NCI-H524 (cell line): ENCODE measurements at places on chromosomes 6 and 20.

- no peak for DNase-seq
These were observed 32.7 kb downstream of the SAYSD1 start for GRCh38 chr6:39082310-39082709.

DNA sequence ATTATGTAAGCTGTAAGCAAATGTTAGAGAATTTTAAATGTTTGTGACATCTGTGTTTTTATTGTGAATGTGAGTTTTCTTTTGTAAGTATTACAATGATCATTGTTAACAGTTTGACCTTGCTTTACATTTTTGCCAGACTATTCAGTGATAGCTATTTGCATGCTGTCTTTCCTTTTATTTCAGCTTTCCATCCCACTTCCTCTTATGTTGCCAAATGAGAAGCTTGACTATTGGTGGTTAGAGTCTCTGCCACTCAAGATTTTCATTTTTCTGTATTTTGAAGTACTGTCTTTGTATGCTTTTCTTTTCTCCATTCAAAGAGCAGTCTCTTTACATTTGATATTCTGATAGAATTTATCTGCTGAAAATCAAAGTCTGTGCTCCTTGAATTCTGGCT is 104.1 kb downstream of the PRIM2 start:
- DNase-seq = no peak

DNA sequence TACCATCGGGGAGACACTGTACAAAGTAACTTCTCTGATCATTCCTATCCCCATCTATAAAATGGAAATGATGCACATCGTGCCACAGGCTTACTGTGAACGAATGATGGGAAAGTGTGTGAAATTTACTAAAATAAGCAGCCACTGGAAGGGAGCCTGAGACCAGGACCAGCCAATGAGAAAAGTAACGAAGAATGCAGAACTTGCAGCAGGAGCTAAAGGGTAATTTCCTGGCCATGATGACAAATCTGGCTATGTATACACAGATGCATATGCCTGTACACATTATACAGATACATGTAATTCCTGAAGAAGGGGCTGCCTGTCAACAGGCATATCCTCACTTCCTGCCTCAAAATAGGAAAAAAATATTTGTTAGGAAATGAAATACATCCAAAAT is 47.4 kb downstream of the GMDS start:
- no peak for DNase-seq

GRCh38 chr6:4466261-4466660 is 309.9 kb upstream of the CDYL start:
- no peak for DNase-seq

GRCh38 chr6:148461986-148462577 is 119.4 kb downstream of the SASH1 start:
- no peak for DNase-seq
